Hepatocyte (in vitro differentiated cells): ENCODE measurements at places on chromosomes 6 and 20.

DNA sequence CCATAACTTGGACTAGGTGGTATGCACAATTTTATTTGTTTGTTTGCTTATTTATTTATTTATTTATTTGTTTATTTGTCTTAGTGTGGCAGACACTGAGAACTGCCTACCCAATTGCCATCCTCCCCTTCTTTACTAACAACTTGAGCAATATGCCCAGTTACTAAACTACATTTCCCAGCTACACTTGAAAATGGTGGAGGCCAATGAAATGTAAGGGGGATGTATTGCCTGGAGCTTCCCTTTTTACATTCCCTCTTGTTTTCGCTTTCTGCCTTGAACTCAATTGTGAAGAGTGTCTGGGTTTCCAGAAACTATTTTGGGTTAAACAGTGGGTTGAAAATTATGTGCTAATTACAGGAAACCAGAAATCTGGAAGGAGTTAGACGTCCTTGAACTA, 152.7 kb upstream of the FKBP1C start:
- H3K4me1 ChIP-seq: no peaks in the 10 kb centered on the region
- no peaks in the 10 kb centered on the region for H3K36me3 ChIP-seq
- H3K27ac ChIP-seq: no peak overlapping the region
- H3K4me3 ChIP-seq: no peak overlapping the region

DNA sequence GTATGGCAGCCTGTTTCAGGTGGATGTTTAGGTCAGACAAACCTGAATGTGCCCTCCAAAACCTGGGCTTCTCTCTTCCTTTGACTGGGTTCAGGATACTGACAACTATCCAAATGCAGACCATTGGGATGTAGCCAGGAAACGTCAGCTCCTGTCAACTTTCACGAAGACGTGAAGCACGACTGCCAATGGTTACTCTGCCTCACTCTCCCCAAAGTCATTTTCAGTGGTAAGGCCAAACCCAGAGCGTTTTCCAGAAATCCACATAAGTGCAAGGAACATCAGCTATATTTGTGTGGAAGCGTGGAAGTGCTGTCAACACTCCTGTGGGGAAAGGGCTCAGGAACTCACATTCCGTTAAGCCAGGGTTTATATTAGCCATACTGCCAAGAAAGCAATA, 20.1 kb upstream of the RCAN2 start:
- no peak overlapping the region for H3K27ac ChIP-seq
- no peaks in the 10 kb centered on the region for H3K36me3 ChIP-seq
- H3K27me3 ChIP-seq: no peaks in the 10 kb centered on the region
- no peak overlapping the region for H3K4me3 ChIP-seq
- no peak for DNase-seq

- no peaks in the 10 kb centered on the region for H3K27me3 ChIP-seq
- H3K27ac ChIP-seq: no peak overlapping the region
- H3K36me3 ChIP-seq: no peaks in the 10 kb centered on the region
These were observed 104.8 kb downstream of the AGPAT4 start for GRCh38 chr6:161169035-161169434.

DNA sequence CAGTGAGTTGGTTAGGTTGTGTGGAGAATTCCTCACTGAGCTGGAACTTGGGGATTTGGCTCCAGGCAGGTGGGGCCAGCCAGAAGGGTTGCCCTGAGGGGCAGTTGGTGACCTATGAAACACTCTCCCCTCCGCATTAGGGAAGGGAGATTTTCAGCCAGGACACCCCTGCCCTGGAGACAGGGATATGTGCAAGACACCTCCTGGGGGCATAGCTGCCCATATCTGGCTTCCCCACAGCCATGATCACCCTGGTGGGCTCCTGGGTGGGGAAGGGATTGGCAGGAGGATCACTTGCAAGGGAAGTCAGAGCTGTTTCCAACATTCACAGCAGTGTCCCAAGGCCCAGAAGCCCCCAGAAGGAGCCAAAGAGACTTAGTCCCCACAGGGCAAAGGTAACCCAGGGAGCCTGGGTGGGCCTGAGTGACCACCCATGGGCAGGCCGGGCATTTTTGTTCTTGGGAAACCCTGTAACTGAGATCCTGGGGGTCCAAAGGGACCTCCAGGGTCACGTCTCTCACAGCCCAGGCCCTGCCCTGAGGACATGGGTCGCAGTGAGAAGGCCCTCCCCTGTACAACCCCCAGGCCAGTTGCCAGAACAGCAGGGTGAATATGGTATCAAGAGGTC, 145.8 kb downstream of the MRPL14 start:
- no peak for DNase-seq
- peaks cover 15% of the 10 kb centered on the region for H3K4me1 ChIP-seq
- H3K4me3 ChIP-seq: no peak overlapping the region
- H3K27ac ChIP-seq: no peak overlapping the region
- no peaks in the 10 kb centered on the region for H3K36me3 ChIP-seq

- H3K4me3 ChIP-seq: no peak overlapping the region
- no peak for DNase-seq
- no peak overlapping the region for H3K27ac ChIP-seq
- no peaks in the 10 kb centered on the region for H3K36me3 ChIP-seq
- no peaks in the 10 kb centered on the region for H3K27me3 ChIP-seq
These were observed 268.6 kb downstream of the FOXC1 start for GRCh38 chr6:1878330-1878729.

DNA sequence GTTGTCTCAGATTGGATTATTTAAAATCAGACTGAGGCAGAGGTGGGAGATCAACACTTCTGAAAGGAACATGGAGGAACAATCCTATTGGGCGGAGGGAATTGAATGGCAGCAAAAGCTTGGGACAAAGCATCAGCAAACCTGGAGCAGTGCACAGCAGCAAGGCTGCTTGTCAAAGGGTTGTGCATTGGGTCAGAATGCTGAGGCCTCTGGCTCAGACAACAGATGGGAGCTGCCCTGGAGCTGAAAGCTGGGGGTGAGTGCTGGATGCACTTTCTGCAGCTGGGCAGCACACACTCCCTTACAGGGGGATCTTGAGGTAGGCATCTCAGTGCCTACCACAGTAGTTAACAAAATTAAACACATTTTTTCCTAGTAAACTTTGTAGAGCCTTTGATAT, 634.4 kb upstream of the MMS22L start:
- no peaks in the 10 kb centered on the region for H3K4me1 ChIP-seq
- H3K27ac ChIP-seq: no peak overlapping the region
- DNase-seq: no peak
- H3K36me3 ChIP-seq: no peaks in the 10 kb centered on the region
- H3K27me3 ChIP-seq: no peaks in the 10 kb centered on the region
- H3K4me3 ChIP-seq: no peak overlapping the region

DNA sequence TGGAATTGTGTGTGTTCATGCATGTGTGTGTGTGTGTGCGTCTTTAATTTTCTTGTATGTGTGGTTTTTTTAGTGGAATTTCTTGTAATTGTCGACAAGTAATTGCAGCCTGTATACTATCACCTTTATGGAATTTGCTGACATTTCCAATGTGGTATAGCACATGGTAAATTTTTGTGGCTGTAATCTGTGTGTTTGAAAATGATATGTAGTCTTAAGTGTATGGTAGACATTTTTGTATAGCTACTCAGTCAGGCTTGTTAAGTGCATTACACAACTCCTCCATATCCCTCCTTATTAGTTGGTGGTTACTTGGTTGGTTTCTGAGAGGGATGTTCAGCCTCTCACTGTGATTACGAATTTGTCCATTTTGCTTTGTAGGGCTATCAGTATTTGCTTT, 384.5 kb upstream of the HSF2 start:
- DNase-seq: no peak
- no peaks in the 10 kb centered on the region for H3K4me1 ChIP-seq

DNA sequence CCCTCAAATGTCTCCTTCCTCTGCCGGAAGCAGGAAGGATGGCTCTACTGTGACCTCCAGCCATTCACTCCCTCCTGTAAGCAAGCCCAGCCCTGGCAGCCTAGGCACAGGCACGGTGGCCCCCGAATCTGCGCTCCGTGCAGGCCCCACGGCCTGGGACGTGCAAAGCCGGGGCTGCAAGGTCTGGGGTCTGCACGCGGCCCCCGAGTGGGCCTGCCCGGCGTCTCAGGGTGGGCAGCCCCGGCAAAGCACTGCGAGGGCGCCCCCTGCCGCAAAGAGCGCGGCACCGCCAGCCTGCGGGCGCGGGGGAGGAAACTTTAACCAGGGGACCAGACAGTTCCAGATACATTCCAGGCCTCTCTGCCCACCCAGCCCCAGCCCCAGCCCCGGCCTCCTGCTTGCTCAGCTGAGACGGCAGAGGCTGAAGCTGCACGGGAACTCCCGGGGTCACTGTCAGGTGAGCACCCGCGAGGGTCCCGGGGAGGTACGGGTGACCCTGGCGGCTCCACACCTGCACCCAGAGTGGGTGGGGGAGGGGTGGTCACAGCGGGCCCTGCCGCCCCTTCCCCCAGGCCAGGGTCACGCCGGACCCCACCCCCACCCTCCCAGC, 98.8 kb downstream of the ASXL1 start:
- peak overlapping the region; percentile 91 for H3K27ac ChIP-seq
- H3K36me3 ChIP-seq: no peaks in the 10 kb centered on the region
- H3K4me3 ChIP-seq: peak overlapping the region; percentile 34
- peaks cover 23% of the 10 kb centered on the region for H3K4me1 ChIP-seq
- DNase-seq: peak; percentile 90

- peak; percentile 46 for DNase-seq
- no peaks in the 10 kb centered on the region for H3K36me3 ChIP-seq
- peaks cover 9% of the 10 kb centered on the region for H3K4me1 ChIP-seq
- peak overlapping the region; percentile 79 for H3K27ac ChIP-seq
- no peak overlapping the region for H3K4me3 ChIP-seq
These were observed 156.1 kb downstream of the COL21A1 start for GRCh38 chr6:56091159-56091869.

GRCh38 chr20:56769921-56770600, 141.0 kb downstream of the TFAP2C start:
- H3K4me3 ChIP-seq: no peak overlapping the region
- no peaks in the 10 kb centered on the region for H3K36me3 ChIP-seq
- H3K27me3 ChIP-seq: no peaks in the 10 kb centered on the region

GRCh38 chr6:158266131-158266530, 46.1 kb upstream of the TULP4 start:
- no peaks in the 10 kb centered on the region for H3K27me3 ChIP-seq
- H3K4me1 ChIP-seq: peaks cover 7% of the 10 kb centered on the region
- H3K36me3 ChIP-seq: no peaks in the 10 kb centered on the region
- no peak for DNase-seq

- no peak overlapping the region for H3K27ac ChIP-seq
- DNase-seq: no peak
- H3K36me3 ChIP-seq: no peaks in the 10 kb centered on the region
- no peak overlapping the region for H3K4me3 ChIP-seq
These were observed 12.2 kb downstream of the BPIFA2 start for GRCh38 chr20:33180169-33180568.

- H3K4me1 ChIP-seq: no peaks in the 10 kb centered on the region
- H3K27ac ChIP-seq: no peak overlapping the region
- no peak overlapping the region for H3K4me3 ChIP-seq
- H3K36me3 ChIP-seq: no peaks in the 10 kb centered on the region
- no peaks in the 10 kb centered on the region for H3K27me3 ChIP-seq
These were observed 128.4 kb upstream of the SGK1 start for GRCh38 chr6:134446218-134446848.

- H3K4me3 ChIP-seq: no peak overlapping the region
- no peak for DNase-seq
- H3K4me1 ChIP-seq: peaks cover 8% of the 10 kb centered on the region
- H3K36me3 ChIP-seq: no peaks in the 10 kb centered on the region
- peaks cover 27% of the 10 kb centered on the region for H3K27me3 ChIP-seq
These were observed 3.6 kb upstream of the TOX2 start for GRCh38 chr20:43911066-43911465.

GRCh38 chr20:3371754-3372153, 35.7 kb downstream of the DNAAF9 start:
- H3K27me3 ChIP-seq: no peaks in the 10 kb centered on the region
- H3K27ac ChIP-seq: no peak overlapping the region
- H3K4me3 ChIP-seq: no peak overlapping the region
- peaks cover 5% of the 10 kb centered on the region for H3K36me3 ChIP-seq
- no peaks in the 10 kb centered on the region for H3K4me1 ChIP-seq

GRCh38 chr6:101783287-101783686, 389.8 kb downstream of the GRIK2 start:
- H3K27ac ChIP-seq: no peak overlapping the region
- no peaks in the 10 kb centered on the region for H3K4me1 ChIP-seq
- no peaks in the 10 kb centered on the region for H3K27me3 ChIP-seq
- no peak for DNase-seq
- H3K36me3 ChIP-seq: no peaks in the 10 kb centered on the region
- no peak overlapping the region for H3K4me3 ChIP-seq

DNA sequence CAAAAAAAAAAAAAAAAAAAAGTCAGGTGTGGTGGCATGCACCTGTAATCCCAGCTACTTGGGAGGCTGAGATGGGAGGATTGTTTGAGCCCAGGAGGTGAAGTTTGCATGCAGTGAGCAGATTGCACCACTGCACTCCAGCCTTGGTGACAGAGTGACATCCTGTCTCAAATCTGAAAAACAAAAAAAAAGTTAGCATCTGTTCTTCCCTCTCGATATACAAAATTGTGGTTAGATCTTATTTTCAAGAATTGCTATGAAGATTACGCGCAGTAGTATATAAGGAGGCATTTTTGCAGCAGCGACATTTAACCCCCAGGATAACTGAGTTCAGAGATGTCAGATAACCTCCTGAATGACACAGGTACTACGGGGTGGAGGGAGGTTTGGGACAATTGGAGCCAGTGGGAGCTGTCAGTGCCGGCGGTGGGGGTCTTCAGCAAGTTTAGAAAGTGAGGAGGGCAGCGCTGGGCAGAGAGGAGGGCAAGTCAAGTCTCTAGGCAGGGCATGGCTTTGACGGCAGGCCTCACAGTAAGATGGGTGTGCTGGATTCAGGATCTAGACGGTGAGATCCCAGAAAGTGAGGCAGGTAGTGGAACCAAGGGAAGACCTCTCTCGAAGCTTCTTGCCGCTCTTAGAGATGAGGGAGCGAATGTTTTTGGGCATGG, 26.2 kb upstream of the MRPS18A start:
- no peak overlapping the region for H3K4me3 ChIP-seq
- H3K27ac ChIP-seq: peak overlapping the region; percentile 58
- peaks cover 37% of the 10 kb centered on the region for H3K4me1 ChIP-seq
- H3K36me3 ChIP-seq: no peaks in the 10 kb centered on the region

GRCh38 chr6:14786455-14786854, 459.4 kb upstream of the JARID2 start:
- H3K27me3 ChIP-seq: no peaks in the 10 kb centered on the region
- DNase-seq: no peak
- H3K27ac ChIP-seq: no peak overlapping the region
- no peak overlapping the region for H3K4me3 ChIP-seq
- H3K36me3 ChIP-seq: no peaks in the 10 kb centered on the region
- peaks cover 6% of the 10 kb centered on the region for H3K4me1 ChIP-seq

GRCh38 chr6:27599859-27600532, 127.1 kb upstream of the ZNF184 start:
- peaks cover 37% of the 10 kb centered on the region for H3K27me3 ChIP-seq
- H3K4me1 ChIP-seq: no peaks in the 10 kb centered on the region
- H3K36me3 ChIP-seq: no peaks in the 10 kb centered on the region
- H3K27ac ChIP-seq: no peak overlapping the region
- no peak overlapping the region for H3K4me3 ChIP-seq
